ENCODE measurements at places on chromosomes 2 and 18.

GRCh38 chr2:207983641-207984042 lies 41.7 kb downstream of the PLEKHM3 start:
- no peak for DNase-seq

- no peak for DNase-seq
Measured at GRCh38 chr2:191728750-191729624, 51.1 kb downstream of the NABP1 start.

DNA sequence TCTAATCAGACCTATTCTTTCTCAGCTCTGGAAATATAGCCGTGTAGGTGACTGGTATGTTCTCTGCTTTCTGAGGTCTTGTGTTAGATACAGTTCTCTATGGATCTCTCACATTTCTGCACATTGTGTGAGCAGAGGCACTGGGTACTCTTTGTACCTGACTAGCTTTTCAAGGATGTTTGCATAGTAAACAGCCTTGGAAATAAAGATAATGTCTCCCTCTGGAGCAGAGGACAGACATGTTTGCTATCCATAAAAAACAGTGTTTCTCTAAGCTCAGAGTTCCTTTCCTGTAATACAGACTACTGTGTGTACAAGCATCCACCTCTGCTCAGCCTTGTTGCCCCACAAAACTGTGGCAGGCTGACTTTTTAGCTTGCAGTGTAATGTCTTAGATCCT lies 279.2 kb downstream of the CTNNA2 start:
- no peak for DNase-seq

- no peak for DNase-seq
Measured at GRCh38 chr18:74613381-74613780, 15.7 kb downstream of the ZNF407 start.

- no peak for DNase-seq
Measured at GRCh38 chr2:3626118-3626811, 31.4 kb downstream of the COLEC11 start.

DNA sequence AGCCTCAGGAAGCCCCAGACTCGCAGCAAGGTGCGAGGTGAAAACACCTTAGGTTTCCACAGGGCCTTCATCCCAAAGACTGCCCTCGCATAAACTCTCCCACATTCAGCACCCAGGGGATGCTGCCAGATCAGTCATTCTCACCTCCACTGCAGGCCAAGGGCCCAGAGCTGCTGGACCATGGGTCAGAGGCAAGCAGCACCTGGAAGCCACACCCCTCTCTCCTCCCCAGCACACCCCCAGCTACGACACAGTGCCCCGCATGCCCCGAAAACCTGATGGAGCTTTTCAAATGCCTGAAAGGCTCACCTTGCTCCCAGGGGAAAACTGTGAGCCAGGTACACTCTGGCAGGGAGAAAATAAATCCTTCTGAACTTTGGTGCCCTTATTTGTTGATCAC lies 31.9 kb upstream of the LDLRAD4 start:
- no peak for DNase-seq

DNA sequence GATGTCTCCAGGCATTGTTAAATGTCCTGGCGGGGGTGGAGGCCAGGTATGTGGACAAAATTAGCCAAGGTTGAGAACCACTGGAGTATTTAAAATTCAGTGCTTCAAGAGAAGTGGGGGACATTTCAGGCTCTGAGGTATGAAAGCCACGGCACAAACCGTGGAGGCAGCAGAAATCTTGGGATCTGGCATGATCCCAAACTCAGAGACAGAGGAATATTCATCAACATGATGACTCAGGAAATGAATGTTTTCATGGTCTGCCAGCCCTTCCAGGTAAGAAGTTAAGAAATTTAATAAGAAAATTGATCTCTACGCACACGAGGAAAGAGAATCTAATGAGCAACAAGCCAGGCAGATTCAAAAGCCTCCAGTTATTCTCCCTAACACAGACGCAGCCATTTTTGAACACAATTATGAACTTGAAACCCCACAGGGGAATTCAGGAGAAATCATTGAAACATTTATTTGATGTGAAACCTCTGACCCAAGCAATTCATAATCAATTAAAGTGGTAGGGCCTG lies 11.3 kb upstream of the GRP start:
- DNase-seq = no peak

- DNase-seq = no peak
Measured at GRCh38 chr18:22378672-22379282, 38.9 kb downstream of the CTAGE1 start.

DNA sequence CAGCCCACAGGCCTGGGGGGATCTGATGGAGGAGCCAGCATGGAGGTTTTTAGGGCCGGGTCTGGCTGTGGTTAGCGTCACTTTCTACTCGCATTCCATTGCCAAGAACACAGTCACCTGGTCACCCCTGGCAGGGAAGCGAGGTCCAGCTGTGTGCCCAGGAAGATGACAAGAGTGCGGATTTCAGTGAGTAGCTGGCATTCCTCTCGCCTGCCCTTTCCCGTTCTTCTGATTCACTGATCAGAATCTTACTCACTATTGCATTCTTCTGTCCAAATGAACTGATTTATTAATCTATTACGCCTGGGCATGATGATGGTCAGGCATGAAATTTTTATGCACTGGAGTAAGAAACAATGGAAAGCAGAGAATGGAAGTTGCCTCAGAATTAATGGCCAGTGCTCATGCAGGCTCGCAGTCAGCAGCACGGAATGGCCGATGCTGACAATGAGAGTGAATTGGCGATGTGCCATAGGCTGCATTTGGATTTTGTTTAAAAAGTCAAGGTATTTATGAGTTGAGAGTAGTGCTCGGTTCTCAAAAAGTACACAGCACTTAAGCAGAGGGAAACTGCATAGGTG lies 76.4 kb upstream of the MGAT5 start:
- no peak for DNase-seq

DNA sequence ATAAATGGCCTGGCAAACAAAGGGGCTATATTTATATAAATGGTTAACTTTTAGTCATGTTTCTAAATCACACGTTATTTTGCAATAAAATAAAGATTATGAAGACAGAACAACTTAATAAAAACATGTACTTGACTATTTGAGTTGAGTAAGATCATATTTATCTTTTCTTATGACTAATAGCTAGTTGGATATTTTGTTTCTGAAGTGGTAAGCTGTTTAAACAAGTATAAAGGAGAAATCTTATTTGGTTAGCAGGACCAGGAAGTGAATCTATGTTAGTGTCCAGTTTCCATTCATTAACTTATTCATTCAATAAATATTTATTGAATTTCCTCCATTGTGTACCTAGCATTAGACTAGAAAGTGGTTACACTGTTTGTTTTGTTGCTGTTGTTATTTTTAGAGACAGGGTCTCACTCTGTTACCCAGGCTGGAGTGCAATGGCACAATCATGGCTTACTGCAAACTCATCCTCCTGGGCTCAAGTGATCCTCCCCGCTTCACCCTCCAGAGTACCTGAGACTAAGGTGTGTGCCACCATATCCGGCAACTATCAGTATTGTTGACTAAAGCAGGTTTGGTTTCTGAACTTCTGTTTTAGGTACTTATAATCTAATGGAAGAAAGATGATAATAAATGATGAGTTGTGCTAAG lies 312.6 kb downstream of the DPP10 start:
- no peak for DNase-seq

- DNase-seq = no peak
Measured at GRCh38 chr18:41893432-41893831, 61.6 kb upstream of the PIK3C3 start.

DNA sequence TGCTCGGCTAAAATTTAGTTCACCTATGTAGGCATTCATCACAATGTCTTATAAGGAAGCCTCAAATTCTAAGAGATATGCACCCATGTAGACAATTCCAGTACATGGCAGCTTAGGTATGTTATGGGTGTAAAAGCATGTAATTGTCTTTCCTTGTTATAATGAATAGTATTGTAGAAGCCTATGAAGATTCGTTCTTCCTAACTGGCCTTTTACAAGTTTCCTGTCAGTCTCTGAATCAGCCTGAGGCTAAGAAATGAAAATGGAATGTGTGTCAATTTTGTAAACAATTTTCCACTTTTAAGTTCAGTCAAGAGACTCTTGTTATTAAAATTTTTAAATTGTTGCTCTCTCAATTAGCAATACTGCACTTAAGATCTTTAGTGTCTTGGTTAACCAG lies 189.9 kb upstream of the GALNT5 start:
- no peak for DNase-seq
